ENCODE measurements at places on chromosomes 4 and X.

DNA sequence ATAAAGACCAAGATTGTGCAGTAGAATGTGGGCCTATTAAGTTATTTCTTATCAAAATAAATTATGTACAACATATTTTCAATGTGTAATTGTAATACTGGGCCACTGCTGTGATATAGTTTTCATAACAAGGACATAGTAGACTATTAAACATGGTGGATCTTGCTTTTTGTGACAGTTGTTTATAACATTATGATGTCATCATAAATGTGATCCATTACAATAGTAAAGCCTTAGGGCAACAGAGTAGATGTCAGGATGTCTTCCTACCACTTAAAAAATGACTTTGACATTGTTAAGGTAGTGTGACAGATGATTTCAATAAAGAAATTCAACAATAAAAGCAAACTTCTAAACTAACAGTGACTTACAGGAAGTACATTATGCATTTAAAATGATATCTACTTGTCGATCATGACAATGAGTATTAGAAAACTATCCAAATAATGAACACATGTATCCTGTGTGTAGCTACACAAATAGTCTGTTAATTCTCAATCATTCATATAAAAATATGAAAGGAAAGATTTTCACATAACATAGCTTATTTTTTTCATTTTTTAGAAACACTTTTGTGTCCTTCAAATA is 5.3 kb upstream of the AGA start:
- no peak for DNase-seq

DNA sequence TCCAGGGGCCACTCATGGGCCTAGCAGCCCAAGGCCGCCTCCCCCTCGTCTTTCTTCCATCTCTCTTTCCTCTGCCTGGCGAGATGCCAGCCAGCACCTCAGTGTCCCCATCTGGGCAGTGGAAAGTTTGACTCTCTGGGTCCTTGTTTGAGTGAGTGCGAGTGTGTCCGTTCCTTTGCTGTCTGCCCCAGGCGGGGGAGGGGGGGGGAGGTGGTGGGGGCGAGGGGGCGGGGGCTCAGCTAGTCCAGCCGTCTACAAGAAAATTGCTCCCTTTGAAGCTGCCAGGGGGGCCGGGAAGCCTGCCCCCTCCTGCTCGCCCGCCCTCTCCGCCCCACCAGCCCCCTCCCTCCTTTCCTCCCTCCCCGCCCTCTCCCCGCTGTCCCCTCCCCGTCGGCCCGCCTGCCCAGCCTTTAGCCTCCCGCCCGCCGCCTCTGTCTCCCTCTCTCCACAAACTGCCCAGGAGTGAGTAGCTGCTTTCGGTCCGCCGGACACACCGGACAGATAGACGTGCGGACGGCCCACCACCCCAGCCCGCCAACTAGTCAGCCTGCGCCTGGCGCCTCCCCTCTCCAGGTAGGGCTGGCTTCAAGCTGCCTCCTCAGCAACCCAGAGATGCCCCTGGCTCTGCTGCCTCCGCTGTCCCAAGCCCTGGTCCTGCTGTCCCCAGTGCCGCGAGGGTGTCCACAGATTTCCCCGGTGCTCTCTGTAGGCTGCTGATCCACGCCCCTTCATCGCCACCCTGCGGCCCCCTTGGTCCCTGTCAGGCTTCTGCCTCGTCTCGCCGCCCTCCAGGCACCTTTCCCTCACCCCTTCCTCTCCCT is at the start of gene BGN:
TSS of gene BGN (plus strand) at position 440 of the 821 bp plus-strand sequence. CDS start 9,652 bp downstream, outside the sequence.
- peak; percentile 9 for DNase-seq

- no peak for DNase-seq
Measured at GRCh38 chr4:143700416-143701352, at the start of gene FREM3. Gene FREM3 (minus strand): TSS chr4:143700675. CDS start chr4:143700675, 0 bp downstream.

DNA sequence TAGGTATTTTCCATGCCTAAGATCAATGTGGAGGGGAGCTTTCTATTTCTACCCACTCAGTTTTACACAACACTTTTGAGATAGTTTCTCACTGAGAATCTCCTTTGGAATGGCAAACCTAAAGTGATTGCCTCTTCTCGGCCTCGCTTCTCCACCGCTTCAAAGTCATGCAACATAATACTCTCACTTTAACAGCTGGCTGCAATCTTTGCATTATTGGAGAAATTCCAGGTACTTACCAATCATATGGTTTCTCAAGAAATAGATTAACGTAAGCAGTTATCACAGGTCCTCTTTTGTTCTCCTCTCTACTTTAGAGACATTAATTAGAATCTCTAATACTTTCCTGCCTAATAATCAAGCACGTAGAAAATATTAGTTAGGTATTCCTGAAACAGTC is 3.7 kb upstream of the IL13RA2 start:
- DNase-seq, result no peak

GRCh38 chrX:12799118-12799517 is 7.9 kb downstream of the PRPS2 start:
- no peak for DNase-seq

GRCh38 chrX:16335181-16335580 is 167.9 kb downstream of the MAGEB17 start:
- no peak for DNase-seq

GRCh38 chrX:45849261-45849862 is 648.7 kb upstream of the DIPK2B start:
- no peak for DNase-seq

DNA sequence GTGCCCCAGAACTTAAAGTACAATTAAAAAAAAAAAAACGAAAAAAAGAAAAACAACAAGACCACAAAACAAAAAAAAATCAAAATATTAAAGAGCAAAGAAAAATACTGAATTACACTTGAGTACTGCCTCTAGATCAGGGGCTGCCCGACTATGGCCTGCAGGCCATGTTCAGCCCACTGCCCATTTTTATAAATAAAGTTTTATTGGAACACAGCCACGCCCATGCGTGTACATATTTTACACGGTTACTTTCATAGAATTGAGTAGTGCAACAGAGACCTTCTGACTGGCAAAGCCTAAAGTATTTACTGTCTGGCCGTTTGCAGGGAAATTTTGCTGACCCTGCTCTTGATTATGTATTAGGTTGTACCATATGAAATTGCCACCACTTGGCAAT is 130.5 kb downstream of the ATXN3L start:
- DNase-seq, result no peak

- DNase-seq, result no peak
Measured at GRCh38 chr4:169823685-169824084, 65.9 kb upstream of the HPF1 start.

DNA sequence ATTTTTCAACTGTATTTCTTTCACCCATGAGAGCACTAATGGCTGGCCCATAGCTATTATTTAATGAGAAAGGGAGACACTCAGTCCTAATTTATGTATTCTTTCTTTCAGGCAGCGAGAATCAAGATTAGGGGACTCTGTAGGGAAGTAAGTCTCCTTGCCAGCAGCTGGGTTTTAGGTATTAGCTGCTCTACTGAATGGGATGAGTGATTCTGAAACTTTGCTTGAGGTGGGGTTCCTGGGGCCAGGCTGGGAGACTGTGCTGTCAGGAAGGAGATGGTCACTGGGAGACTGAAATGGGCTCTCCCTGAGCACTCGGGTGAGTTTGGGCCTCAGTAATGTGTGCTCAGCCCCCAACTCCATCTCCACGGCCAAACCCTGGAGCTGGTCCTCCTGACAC is 78.7 kb downstream of the LNX1 start:
- no peak for DNase-seq

DNA sequence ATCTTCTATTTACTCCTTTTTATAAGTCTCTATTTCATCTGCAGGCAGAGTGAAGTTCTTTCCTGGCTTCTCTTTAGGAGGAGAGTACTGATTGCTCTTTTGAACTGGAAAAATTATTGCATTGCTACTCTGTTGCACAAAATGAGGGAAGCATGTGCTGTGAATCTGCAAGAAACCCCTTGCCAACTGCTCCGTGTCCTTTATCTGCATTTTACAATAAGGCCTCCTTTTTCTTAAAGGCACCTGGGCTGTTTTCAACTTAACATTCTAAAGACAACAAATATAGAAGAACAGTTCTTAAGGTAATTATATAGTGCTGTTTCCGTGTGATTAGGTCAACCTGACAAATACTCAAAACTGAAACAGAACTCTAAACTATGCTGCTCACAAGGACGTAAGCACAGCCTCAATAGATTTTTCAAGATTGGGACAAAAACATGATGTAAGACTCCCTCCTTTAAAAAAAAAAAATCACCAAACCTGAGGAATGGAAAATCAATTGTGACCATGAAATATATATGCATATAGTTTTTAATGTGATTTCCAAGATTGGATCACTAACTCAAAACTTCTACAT is 716.6 kb upstream of the INTU start:
- DNase-seq, result no peak

GRCh38 chr4:57231781-57232180 is 121.6 kb upstream of the IGFBP7 start:
- no peak for DNase-seq

DNA sequence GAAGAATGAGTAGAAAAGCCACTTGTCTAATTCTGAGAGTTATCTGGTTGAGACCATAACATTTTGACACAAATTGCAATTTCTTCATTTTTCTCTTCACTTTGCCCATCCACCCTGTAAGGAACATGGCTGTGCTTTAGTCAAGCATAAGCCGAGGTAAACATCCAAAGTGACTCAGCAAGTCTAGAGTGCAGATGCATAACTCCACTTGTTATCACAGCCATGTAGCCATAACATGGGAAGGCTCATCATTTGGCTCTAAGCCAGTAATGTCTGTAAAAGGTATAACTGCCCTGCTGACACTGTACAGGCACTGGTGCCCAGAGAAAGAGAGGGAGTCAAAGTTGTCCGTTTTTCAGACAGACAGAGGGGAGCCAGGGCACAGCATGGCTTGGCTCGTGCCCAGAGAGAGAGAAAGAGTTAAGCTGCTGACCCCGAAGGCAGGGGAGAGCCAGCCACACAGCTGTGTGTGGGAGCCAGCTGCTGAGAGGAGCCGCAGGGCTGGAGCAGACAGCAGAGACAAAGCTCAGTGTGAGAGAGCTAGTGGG is 76.9 kb upstream of the EXOC1L start:
- DNase-seq, result no peak

DNA sequence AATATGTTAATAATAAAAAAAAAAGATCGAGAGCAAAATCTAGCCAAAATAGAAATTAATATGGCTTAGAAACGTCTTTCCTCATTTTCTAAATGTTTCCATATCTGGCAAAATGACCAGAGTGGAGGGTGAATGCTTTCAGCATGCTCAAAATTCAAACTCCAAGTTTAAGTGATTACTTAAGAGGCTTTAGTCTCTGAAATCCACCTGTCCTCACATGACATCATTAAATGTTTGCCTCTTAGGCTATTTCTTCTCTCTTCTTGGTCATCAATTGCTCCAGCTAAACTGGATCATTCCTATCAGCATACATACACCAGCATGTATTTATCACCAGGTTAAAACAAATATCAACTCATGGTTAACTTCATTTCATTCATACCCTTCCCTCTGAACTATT is 54.5 kb upstream of the ATXN3L start:
- no peak for DNase-seq

DNA sequence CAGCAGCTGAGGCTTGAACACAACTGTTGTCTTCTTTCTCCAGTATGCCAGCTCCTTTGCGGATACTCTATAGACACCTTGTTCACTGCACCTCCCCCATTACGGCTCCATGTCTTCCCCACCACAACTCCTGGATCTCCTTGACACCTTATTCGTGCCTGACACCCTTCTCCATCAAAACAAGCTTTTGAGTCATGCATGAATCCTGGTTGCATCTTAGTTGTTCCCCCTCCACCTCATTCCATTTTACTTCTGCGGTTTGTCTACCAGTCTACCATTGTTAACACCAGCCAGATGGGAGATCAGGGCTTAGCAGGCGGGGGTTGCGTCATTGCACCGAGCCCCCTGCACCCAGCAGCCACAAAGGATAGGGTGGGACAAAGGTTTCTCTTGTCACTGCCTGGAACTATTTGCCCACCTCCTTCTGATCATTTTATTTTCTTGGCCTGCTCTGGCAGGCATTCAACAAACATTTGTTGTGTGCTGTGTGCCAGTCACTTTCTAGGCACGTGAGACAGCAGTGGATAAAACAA is 2.0 kb upstream of the CDK16 start:
- no peak for DNase-seq

- no peak for DNase-seq
Measured at GRCh38 chrX:23752740-23753415, 9.8 kb upstream of the ACOT9 start.

DNA sequence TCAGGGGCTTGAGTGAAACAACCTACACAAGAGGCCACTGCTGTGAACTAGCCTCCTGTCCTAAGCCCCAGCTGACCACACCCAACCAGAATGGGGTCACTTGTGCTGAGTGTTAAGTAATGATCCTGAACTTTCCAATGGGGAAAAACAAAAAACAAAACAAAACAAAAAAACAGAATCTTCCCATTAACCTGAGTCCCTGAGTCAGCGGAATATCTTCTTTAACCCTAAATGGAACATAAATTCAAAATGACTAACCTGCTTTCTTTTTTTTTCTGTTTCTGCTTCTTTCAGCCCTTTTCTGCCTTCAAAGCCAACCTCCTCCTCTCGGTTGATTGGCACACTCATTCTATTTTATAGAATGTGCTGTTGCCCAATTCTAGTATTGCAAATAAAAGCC is 31.2 kb upstream of the MAGEA8 start:
- DNase-seq, result no peak

- no peak for DNase-seq
Measured at GRCh38 chr4:9952415-9952950, 68.8 kb downstream of the SLC2A9 start.

DNA sequence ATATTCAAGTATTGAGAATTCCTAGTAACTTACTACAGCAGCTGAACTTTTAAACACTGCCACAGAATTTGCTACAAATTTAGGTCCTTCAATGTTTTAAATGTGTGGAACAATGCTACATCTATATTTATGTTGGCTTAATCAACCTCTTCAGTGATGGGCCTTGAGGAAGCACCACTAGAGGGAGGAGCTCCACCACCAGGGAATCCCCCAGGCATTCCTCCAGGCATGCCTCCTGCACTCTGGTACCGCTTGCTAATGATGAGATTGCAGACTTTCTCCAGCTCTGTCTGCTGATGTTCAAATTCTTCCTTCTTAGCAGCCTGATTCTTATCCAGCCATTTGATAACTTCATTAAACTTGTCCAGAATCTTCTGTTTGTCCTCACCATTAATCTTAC is 190.8 kb downstream of the HTR2C start:
- DNase-seq, result no peak

DNA sequence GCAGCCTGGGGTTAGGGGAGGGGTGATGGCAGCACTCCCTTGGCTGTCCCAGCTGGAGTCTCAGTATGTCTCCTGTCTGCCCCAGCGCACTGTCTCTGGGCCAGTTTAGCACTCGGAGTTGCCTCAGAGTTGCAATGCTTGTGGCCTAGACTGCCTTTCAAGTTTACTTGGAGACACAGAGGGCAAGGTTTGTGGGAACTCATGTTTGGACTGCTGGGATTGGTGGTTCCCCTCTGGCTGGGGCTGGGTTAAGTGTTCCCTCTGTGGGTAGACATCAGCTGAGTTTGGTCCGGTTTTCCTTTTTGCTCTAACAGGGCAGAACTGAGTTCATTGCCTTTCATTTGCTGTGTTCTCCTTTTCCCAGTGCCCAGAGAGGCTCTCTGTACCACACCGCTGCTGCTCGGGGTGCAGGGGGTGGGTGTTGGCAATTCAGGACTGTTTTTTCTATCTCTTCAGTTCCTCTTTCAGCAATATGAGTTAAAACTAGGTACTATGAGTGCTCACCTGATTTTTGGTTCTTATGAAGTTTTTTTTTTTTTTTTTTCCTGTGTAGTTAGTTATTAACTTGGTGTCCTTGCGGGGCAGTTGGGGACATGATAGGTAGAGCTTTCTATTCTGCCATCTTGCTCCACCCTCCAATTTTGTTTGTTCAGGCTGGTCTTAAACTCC is 17.2 kb downstream of the RAB33B start:
- DNase-seq, result no peak

GRCh38 chr4:140640150-140640748 is 71.5 kb upstream of the UCP1 start:
- DNase-seq, result no peak

GRCh38 chr4:136908122-136908521 is 624.2 kb downstream of the PCDH18 start:
- DNase-seq, result no peak

Measured in stimulated activated CD4-positive, alpha-beta T cell treated with anti-CD3 and anti-CD28 coated beads, TNF-alpha, amount 100 ng/mL, for 24 hours (primary cell).